ENCODE measurements at places on chromosomes 5 and 9.

- no peak for DNase-seq
Observed at GRCh38 chr5:122429545-122430318, 117.7 kb downstream of the SNCAIP start.

DNA sequence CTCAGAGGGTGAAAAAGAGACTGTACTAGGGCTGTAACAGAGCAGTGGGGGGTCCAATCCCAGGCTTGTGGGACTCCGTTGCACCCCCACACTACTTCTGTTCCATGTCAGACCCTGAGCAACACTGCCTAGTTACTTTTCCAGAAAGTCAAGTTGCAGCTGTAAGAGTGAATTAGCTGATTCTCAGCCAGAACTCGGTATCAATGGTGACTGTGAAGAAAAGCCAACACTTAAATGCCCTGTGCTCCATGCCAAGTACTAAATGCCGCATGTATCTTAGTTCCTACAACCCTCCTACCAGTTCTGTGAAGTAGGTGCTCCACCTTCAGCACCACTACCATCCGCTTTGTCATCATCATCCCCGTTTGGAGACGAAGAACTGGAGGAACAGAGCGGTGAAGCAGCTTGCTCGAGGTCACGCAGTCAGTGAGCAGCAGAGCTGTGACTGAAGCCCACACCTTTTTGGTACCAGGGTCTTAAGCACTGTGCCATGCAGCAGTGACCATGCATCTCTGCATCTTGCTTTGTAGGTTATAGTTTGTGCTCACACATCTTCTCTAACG, 64.3 kb downstream of the NSG2 start:
- DNase-seq = no peak

- DNase-seq = no peak
Observed at GRCh38 chr9:9499546-9499945, 1113.3 kb downstream of the PTPRD start.

DNA sequence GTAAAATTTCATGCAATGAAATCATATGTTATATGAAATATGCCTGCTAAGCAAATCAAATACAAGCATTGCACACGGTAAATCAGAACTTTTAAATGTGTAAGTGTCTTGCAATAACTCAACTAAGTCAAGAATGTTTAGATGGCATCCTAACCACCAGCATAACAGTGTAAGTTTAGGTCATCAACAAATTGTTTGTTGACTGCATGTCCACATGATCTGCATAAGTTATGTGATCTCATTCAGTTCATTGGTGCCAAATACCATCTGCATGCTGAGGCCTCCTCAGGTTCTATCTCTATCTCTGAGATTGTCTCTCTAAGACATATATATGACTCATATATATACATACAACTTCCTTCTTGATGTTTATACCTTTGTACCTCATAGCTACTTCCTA, 159.6 kb upstream of the STK32A start:
- DNase-seq = no peak

DNA sequence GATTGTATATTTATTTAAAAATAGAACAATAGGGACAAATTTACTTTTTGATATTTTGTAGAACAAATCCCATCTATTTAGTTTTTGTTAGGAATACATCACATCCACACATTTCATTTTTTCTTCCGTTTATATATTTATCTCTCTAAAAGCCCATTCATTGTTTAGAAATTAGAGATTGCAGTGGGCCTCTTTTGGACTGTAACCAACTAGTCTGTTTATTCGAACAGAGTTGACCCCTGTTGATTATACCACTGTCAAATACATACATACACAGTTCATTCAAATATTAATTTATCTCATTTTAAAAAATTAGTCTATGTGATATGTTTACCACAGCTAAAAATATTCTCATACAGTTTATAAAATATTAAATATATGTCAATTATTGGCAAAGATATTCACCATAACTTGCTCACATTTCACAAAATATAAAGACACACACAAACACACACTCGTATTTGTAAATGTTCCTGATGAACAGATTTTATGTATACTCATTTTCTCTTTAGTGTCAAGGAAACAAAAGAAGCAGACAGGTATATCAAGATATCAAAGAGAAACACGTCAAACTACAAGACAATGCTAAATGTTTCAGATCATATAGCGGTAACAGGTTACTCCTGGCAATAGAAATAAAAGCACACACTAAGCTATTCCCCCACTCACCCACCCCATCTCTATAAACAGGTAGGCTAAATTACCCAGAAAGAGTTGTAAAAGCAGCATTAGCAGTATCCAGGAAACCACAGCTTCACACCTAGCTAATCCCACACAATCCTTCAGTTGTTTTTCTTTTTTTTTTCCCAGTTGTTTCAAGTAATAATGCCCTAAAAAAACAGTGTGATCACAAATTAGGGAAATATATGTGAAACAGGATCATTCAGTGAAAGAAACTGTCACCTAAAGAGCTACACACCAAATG, 283.9 kb downstream of the ADAMTS6 start:
- no peak for DNase-seq

- no peak for DNase-seq
Observed at GRCh38 chr9:12859704-12860251, 85.0 kb downstream of the LURAP1L start.

DNA sequence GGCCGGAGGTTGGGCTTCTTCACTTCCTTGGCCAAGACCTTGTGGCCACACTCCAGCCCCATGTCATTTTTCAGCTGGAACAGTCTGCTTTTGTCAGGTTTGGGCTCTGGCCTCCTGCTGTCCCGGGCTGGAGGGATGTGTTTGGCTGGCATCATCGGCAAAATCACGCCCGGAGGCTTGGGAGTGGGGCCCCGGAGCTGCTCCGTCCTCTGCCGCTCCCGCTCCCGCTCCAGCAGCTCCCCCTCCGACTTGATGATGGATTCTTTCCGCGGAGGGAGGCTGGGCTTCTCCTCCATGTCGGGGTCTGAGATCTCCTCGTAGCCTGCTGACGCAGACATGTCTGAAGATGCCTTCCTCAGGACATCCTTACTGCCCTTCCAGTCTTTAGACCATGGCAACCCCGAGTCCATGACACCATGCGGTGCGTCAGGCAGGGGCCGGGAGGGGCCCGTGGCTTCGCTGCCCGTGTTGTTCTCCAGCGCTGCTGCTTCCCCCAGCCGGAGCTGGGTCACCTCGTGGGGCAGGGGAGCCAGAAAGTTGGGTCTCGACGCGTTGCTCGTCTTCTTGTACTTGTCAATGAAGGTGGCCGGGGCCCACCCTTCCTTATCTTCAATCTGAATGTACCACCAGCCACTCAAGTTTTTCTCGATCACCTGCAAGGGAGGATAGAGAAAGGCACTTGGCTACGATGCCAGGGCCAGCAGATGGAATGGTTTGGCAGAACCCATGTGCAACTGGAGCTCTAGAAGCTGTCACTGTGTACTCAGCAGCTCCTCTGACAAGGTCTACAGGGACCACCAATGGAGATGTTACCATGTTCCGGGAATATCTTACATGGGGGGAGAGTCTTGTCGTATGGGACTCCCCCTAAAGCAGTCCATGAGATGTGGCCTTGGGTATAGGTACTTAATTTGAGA, 56.0 kb upstream of the UBTD2 start:
- no peak for DNase-seq

- no peak for DNase-seq
Observed at GRCh38 chr5:118888556-118888955, 99.8 kb downstream of the DTWD2 start.

DNA sequence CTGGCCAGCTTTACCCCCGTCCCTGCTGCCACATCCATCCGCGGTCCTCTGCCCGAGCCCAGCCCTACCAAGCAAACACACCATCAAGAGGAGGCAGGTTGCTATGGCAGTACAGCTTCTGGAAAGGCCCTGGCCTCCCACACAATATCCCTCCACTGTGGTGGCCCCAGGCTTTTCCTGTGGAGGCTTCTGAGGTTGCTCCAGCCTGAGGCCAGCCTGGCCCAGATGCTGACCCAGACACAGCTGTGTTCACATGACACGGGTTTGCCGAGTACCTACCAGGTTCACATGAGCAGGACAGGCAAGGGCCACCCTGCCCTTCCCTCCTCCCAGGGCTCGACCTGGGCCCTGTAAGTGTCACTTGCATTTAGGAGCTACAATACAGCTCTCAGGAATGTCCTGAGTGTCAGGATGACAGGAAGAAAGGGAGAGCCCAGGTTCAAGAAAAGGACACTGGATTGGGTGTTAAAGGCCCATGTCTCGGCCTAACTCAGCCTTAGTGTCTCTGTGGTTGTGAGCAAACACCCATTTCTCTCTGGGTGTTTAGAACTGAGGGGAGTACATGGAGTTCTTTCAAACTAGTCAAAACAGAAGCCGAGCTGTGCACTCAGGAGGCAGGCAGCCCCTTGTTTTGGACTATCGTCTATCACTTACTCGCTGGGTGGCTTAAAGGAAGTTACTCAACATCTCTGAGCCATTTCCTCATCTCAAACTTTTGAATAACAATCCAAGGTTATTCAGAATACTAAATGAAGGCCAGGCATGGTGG, 40.2 kb downstream of the NAIF1 start:
- DNase-seq = peak; percentile 31

DNA sequence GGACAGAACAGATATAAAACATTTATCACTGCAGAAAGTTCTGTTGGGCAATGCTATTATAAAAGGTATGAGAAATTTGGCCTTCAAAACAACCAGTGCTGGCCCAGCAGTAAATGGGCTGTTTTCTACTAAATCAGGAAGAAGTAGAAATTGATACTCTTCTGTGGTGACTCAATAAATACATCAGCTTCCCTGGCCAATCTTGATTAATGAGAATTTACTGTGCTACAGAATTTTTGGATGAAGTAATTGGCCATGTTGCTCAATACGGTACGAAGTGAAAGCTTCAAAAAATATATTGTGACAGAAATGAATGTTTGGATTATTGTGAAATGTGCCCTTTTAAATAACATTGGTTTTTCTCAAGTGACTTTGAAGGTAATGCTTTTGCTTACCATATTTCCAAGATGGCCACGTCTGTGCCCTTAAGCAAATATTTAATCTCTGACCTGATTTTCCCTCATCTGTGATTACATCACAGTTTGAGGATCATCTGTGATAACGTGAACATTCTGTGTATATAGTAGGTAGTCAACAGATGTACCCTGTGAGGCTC, 4.2 kb downstream of the DNAJA1 start:
- no peak for DNase-seq

DNA sequence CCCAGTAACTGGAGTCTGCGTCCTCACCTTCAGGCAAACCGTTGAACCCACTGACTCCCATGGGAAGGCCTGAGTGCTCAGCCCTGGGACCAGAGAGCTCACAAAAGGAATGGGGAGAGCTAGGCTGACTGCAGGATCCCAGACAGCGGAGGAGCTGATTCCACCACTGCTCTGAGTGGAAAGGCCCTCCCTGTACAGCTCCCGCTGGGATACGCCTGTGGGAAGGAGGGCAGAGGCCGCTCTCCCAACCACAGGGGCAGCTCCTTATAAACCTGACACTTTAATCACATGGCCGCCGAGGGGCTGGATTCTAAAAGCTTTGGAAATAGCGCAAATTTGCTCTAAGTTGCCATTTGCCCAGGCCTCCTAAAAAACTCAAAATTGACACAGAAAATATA, 37.1 kb downstream of the DBH start:
- DNase-seq = no peak

DNA sequence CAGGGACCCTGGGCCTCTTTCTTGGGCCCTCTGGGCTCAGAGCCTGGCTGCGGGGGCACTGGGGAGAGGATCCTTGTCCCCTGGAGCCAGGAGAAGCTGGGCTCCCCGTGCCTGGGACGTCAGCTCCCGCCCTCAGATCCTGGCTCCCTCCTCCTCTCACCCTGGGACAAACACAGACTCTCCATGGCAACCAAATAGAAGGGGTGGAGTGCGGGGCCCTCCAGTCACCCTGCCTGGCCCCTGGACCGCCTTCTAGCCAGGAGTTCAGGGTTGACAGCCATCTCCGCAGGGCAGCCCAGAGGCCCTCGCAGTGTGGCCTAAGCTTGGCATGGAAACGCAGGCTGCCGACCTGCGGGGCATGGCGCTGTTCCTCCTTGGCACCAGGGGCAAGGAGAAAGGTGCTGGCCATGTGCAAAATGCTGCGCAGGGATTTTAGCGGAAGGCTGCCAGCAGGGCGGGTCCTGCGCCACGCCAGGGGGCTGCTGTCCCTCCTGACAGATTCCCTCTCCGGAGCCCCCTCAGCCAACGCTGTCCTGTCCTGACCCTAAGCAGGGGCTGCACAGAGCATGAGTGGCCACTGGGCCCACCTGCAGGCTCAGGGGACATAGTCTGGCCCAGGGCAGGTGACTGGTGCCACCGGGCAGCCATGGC, 1.0 kb downstream of the ZDHHC11 start:
- no peak for DNase-seq

- no peak for DNase-seq
Observed at GRCh38 chr9:38286357-38286756, 106.1 kb upstream of the ALDH1B1 start.

DNA sequence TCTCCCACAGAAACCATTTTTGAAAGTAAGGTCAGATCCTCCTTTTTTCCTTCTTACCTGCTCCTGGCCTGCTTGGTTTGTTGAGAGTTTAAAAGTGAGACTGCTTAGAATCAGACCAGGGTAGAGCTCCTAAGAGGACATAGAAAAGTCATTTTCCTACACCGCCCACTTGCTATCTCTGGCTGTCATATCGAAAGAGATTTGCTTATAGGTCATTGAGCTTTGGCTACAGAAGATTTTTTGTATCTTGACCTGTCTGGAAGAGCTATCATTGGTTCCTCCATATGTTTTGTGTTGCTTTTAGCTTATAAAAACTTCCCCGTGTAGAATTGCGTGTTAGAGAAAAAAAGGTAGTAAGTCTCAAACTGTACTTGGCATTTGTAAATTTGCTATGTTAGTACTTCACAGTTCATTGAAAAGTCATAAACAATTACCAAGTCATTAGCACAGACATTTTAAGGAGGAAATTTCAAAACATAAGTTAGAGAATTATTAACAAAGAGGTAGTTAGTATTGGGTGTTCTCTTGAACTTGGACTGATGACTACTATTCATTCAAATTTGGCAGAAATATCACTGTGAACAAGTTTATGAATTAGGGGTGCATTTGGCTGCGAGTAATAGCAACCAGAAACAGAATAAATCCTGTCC, 96.6 kb downstream of the MAN2A1 start:
- no peak for DNase-seq

DNA sequence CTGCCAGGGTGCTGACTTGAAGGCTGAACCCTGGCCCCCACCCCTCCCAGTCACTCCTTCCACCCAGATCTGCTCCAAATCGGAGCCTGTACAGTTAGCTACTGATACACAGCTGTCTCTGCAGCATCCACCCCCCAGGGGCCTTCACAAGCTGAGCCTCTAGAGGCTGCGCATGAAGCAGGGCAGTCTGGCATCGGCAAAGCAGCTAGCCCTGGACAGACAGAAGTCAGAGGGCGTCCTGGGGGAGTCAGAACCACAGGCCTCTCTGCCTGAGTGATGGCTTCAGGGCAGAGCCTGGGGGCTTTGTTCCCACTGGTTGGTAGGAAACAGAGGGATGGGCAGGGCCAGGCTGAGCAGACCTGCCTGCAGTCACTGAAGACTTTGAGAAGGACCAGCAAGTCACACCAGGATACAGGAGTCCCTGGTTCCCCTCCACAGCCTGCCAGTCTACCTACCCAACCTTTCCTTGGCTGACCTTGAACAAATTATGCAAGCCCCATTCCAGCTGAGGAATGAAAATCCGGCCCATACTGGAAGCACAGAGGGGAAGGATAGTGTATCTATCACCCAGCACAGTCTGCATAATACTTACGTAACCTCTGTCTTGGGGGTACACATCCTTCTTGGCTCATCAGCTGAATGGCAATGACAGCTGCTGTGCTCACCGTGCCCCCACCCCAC, 8.8 kb downstream of the VDAC1 start:
- DNase-seq = no peak

GRCh38 chr9:127953768-127954505, 16.3 kb upstream of the DPM2 start:
- DNase-seq = no peak

- no peak for DNase-seq
Observed at GRCh38 chr5:74837115-74837514, 29.1 kb downstream of the FAM169A start.

All from activated T-helper 1 cell treated with anti-CD3 and anti-CD28 coated beads, Interleukin-2, amount 50 U/mL, for 16 hours (primary cell).